ENCODE measurements at places on chromosomes 16 and 17.

- no peak for DNase-seq
Measured at GRCh38 chr16:57870753-57871454, 68.6 kb upstream of the KIFC3 start.

DNA sequence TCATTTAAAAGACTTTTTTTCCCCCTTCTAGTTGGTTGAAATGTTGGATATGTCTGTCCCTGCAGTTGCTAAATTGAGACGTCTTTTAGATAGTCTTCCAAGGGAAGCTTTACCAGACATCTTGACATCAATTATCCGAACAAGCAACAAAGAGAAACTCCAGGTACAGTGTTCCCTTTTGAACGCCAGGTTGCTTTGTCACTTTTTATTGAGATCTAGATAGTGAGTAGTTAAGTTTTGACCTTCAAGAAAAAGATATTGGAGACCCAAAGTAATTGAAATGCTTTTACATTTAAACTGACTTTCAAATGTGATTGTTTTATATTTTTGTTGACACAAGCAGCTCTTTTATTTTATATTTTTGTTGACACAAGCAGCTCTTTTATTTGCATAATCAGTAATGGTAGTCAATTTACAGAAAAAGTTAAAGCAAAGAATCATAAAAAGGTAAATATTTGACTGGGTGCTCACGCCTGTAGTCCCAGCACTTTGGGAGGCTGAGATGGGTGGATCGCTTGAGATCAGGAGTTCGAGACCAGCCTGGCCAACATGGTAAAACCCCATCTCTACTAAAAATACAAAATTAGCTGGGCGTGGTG lies 9.3 kb upstream of the ABCC11 start:
- DNase-seq = no peak

- DNase-seq = no peak
Measured at GRCh38 chr16:27118526-27118925, 51.8 kb downstream of the C16orf82 start.

DNA sequence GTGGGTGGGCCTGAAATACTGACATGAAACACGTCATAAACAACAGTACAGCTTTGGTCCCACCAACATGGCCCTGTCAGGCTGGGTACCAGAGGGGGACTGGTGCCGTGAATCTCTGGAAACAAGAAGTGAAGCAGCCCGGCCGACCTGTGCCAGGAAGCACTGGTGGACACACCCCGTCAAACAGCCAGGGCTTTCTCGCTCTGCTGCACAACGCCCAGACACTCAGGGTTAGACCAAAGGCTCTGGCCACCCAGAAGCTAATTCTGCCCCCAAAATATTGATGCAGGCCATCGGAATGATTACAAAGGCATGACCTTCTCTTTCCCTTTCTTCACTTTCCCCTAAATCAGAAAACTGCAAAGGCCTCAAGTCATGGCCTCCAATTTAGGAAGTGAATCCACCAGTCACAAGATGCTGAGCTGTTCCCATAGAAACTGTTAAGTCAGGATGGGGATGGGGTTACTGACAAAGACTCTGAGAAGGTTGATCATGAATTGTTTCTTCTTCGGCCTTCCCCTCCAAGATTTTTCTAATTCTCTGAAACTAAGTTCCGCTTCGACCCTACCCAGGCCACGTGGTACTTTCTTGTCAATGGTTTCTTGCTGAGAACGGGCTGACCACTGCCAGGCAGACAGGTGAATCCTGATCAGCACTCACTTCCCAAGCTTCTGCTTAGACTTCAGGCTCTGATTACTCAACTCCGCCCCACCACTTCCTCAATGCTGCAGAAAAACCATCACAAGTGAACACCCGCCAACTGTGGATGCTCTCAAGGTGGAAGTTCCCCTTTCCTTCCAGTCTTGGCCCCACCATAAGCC lies 6.7 kb downstream of the PITPNA start:
- no peak for DNase-seq

DNA sequence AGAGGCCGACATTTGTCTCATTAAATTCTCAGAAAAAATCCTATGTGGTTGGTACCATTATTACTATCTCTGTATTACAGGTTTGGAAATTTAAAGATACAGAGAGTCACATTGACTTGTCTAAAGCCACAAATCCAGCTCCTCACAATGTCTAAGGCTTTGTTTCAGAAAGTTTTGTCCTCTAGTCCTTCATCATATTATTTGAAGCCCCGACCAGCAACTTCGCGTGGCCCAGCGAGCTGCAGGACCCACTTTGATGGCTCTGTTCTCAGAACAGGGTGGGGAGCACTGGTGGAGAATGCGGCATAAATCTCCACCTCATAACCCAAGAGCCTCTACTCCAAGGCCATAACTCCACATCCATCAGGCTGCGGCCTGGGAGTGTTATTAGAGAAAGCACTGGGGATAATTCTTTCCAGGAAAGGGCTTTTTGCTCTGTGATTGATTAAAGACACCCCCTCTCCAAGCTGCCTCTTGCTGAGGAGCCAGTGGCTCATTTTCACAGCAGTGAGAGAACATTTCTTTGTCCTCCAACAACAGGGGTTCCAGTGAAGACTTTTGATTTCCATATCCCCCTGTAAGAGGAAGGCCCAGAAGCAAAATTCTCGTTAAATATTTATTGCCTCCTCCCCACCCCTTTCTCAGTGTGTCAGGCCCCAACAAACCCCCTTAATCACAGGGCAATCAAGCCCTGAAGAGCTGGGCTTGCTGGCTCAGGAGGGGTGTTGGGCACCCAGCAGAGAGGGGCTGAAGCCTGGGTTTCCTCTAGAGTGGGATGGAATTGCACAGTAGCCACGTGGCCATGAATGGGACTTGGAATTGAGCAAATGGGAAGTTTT lies 113.7 kb upstream of the CDH11 start:
- no peak for DNase-seq

- DNase-seq = peak; percentile 56
Measured at GRCh38 chr16:75064403-75065148, 52.0 kb downstream of the LDHD start.

DNA sequence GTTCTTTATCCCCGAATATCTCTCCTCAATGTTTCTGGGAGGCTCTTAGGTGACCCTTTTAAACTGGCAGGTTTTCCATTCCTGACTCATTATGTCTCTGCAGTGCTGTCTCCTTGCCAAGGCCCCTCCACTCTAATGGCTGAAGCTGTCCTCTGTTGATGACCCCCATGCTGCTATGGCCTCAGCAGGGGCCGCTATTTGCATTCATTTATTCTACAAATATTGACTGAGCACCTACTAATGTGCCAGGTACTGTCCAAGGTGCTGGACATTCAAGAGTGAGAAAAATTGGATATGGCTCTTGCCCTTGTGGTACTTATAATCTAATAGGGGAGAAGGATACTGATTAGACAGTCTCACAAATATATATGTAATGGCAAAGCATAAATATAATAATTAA lies 55.4 kb downstream of the GP2 start:
- no peak for DNase-seq

DNA sequence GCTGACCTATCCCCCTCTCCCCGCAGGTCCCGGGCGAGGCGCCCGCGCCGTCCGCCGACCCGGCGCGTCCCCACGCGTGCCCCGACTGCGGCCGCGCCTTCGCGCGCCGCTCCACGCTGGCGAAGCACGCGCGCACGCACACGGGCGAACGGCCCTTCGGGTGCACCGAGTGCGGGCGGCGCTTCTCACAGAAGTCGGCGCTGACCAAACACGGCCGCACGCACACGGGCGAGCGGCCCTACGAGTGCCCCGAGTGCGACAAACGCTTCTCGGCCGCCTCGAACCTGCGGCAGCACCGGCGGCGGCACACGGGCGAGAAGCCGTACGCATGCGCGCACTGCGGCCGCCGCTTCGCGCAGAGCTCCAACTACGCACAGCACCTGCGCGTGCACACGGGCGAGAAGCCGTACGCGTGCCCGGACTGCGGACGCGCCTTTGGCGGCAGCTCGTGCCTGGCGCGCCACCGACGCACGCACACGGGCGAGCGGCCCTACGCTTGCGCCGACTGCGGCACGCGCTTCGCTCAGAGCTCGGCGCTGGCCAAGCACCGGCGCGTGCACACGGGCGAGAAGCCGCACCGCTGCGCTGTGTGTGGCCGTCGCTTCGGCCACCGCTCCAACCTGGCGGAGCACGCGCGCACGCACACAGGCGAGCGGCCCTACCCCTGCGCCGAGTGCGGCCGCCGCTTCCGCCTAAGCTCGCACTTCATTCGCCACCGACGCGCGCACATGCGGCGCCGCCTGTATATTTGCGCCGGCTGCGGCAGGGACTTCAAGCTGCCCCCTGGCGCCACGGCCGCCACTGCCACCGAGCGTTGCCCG lies 10.3 kb downstream of the ZNF771 start:
- peak; percentile 89 for DNase-seq

Data from activated CD8-positive, alpha-beta T cell treated with anti-CD3 and anti-CD28 coated beads for 36 hours (primary cell).